ENCODE measurements at places on chromosomes 12 and 14.

- DNase-seq: no peak
Measured at GRCh38 chr12:131990066-131990979, 40.6 kb downstream of the EP400 start.

DNA sequence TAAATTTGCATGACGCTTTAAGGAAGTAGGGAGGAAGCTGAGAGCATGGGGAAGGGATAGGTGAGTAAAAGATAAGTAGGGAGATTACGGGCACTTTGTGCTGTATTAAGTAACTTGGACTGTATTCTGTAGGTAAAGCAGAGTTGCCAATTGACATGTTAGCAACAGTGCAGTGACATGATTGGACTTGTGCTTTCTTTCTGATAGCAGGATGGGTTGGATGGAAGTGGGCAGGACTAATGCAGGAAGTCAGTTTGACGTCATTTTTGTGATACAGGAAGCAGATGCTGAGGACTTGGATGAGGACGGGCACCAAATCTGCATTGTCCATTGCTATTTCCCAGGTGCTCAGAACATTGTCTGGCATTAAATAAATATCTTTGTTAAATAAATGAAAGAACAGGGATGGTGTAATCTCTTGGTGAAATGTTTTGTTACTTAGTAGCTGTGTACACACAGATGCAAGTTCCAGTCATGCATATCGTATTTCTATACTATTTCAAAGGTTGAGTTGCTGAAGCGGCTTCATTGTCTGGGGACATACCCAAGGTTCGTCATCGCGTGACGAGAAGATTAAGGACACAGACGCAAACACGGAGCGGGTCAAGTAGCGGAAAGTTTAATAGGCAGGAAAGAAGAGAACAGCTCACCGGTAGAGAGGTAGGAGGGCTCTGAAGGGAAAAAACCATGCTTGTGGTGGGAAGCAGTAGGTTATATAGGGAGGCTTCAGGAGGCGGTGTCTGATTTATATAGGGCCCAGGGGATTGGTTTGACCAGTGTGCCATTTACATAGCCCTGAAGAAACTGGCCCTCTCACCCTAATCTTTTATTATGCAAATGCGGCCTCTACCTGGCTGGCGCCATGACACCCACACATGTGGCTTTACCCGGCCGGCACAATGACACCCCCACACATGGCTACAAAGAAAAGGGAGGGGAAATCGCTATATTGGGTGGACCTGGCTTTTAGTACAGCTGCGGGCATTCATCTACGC lies 30.7 kb downstream of the GUCY2C start:
- DNase-seq: no peak

DNA sequence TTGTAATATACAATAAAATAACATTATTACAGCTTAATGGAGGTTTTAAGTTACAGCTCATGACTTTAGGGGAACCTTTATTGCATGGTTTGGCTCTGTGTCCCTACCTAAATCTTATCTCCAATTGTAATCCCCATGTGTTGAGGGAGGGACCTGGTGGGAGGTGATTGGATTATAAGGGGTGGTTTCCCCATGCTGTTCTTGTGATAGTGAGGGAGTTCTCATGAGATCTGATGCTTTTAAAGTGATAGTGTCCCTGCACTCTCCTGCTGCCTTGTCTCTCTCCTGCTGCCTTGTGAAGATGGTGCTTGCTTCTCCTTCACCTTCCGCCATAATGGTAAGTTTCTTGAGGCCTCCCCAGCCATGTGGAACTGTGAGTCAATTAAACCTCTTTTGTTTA lies 132.1 kb upstream of the SYT1 start:
- no peak for DNase-seq

DNA sequence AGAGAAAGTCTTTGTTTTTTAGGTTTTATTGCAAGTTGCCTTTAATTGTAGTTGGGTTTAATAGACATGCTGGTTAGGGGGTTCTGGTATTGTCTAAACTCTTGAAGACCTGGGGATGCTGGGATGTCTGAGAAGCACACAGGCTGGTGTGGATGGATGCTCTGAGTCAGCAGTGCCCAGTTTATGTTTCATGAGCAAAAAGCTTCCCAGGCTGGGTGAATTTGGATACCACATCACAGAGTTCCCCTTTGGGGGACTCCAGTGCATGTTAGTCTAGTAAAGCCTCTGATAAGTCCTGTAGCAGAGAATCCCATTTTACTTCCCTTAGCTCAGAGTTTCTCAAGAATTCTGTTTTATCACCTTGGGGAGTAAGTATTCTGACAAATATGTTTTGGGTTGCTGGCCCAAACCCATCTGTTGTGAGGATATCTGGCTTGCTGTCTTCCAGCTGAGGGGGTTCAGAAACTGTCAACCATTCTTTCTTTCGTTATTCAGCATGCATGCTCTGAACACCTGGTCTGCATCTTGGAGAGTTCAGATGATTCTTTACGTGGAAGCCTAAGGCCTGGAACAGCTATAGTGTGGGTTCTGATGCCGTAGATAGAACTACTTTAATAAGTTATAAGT lies 509.1 kb downstream of the VRK1 start:
- DNase-seq: no peak

- no peak for DNase-seq
Measured at GRCh38 chr14:92950773-92951172, 27.8 kb downstream of the CHGA start.

GRCh38 chr14:87179936-87180335 lies 813.0 kb downstream of the GALC start:
- no peak for DNase-seq

DNA sequence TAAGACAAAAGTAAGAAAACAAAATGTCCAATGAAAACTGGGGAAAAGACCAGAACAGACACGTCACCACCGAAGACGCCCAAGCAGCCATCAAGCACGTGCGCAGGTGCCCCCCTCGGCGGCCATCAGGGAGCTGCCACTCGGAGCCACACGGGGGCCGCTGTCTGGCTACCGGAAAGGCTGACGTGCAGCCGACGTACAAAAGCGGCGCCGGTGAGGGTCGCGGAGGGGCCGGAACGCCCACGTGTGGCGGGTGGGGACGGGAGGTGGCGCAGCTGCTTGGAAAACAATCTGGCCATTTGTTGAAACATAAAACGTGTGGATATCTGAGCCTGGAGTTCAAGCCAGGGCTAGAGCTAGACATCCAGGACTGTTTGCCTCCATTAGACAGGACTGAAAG lies 60.7 kb downstream of the GALNT9 start:
- DNase-seq: no peak

- no peak for DNase-seq
Measured at GRCh38 chr12:3077572-3078081, 448 bp downstream of the TSPAN9 start.

DNA sequence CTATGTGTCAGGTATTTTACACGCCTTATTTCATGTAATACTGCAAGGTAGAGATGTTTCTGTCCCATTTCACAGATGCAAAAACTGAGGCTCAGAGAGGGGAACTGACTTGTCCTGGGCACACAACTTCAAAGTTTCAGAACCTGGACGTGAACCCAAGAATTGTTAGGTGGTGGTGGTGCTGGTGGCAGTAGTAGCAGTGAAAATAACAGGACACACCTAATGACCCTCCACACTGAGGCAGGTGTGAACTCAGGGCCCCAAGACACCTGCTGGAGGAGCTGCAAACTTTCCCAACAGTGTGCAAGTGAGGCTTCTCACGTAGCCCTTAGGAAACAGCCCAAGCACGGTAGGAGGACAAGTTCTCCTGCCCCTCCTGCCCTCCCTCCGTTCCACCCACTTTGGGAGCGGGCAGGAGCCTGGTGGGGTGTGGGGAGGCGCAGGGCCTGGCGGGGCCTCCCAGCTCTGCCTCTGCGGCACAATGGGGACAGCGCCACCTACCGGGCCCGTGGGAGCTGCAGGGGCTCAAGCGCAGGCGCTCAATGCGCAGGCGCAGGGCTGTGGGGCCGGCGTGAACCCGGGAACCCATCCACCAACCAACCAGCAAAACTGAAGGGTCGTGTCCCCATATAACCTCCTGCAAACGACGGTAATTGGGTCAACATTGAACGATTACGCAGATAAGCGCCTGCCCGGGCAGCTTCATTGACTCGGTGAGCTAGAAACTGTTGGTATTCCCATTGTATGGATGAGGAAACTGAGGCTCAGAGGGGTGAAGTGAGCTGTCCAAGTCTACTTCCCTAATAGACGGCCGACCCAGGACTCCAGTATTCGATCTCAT lies 12.0 kb upstream of the TRPV4 start:
- DNase-seq: peak; percentile 69

- DNase-seq: no peak
Measured at GRCh38 chr12:96486751-96487613, 2.4 kb upstream of the CFAP54 start.

DNA sequence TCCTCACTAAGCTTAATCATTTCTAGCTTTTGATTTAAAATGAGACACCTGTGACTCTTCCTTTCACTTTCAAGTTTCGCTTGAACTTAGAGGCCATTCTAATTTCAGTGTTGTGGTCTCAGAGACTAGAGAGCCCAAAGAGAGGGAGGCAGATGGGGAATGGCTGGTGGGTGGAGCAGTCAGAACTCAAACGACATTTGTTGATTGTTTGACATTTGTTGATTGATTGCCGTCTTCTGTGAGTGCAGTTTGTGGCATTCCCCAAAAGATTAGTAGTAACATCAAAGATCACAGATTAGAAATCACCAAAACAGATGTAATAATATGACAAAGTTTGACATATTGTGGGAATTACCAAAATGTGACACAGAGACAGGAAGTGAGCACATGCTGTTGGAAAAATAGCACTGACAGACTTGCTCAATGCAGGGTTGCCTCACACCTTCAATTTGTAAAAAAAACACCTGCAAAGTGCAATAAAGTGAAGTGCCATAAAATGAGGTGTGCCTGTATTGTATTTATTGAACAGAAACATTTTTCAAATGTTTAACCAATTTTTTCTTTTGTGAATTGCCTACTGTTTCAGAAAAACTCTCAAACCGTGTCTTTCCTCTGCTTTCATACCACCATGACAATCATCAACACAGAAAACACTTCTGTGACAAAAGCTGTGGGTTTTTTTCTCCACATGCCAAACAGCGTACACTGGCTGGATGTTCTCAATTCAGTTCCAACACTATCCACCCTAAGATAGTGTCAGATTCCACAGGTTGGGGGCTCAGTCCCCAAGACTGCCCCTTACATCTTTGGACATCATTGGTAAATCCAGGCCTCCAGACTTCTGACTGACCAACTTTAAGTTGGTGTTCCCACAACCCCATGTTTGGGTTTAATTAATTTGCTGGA lies 376.3 kb upstream of the RGS6 start:
- DNase-seq: peak; percentile 28

- no peak for DNase-seq
Measured at GRCh38 chr12:15278816-15279658, 43.3 kb upstream of the PTPRO start.

GRCh38 chr12:92389466-92389865 lies 243.8 kb upstream of the BTG1 start:
- DNase-seq: no peak

DNA sequence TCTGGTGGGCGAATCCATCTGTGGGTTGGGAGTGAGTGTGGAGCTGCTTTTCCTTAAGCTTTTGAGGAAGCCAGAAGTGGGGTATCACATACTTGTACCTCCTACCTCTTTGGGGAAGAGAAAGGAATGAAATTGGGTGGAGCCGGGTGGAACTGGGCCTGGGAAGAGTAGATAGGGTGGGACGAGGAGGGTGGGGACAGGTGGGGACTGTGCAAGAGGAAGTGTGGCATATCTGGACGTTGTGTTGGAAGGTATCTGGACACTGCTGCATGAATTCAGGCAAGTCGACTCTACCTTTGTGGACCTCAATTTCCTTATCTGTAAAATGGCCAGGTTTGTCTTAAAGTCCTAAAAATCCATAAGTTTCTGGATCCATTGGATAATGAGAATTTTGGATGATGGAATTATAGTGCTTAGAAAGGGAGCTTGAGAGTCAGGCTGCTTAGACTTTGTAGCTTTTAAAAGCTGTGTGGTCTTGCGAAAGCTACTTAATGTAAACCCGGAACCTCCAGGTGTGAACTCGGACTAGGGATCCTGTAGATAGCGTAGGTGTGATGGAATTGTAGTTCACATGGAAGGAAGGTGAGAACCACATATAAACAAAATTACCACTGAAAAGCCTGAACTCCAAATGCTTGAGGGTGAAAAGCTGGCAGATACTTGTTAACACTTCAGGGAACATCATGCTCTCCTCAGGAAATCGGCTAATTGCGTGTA lies 2.1 kb downstream of the VRTN start:
- no peak for DNase-seq

- no peak for DNase-seq
Measured at GRCh38 chr12:129893691-129894090, 10.1 kb downstream of the TMEM132D start.

GRCh38 chr12:106655577-106655976 lies 72.8 kb downstream of the RFX4 start:
- DNase-seq: no peak

DNA sequence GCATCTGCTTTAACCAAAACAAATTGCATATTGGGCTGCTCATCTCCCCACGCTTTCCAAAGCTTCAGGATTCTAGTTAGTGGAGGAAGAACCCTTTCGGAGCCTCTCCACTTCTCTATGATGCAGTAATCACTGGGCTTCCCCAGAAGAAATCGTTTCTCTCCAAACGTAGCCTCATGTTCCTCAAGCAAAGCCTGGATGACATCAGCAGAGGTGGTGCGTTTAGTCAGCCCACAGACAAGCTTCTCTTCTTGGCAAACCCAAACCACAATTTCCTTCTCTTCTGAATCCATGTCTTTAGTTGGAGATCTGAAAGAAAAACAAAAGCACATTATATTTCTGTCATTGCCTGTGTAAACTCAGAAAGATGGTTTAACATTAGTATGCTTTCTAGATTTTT lies 30.6 kb downstream of the RASSF9 start:
- no peak for DNase-seq

- no peak for DNase-seq
Measured at GRCh38 chr14:36493761-36494160, 26.3 kb downstream of the NKX2-1 start.

DNA sequence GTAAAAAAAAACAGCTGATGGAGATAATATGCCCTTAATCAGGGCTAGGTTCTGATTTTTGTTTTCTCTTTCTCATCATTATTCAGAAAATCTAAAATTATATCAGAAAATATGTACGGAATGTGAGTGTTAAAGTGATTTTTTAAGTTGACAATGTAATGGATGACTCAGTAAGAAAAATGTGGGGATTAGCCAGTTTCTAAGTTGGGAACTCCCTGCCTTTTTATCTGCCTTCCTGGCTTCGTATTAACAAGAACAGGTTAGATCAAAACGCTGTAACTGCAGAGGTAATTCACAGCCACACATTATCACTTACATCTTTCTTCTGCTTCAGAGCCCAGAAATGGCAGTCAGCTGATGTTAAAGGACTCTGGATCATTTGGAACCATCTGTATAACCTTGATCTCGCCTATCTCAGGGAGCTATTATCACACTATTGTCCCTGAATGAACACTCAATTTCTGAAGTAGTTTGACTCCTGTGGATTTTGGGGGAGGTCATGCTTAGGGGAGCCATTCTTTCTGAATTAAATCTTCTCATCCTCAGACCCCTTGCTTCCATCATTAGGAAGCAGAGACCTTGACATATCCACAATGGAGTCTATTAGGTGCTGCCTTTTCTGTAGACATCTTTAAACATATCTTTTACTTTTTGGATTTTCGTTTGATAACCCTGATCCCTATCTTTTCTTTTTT lies 135.7 kb upstream of the SLC16A7 start:
- no peak for DNase-seq

- DNase-seq: no peak
Measured at GRCh38 chr14:20035449-20035848, 389 bp downstream of the OR4K13 start.

GRCh38 chr14:82342596-82342995 lies 808.9 kb upstream of the SEL1L start:
- no peak for DNase-seq
